ENCODE measurements at places on chromosomes 4 and X.
A peak's percentile ranks its signal among the peaks of the same experiment; 100 is the strongest.

DNA sequence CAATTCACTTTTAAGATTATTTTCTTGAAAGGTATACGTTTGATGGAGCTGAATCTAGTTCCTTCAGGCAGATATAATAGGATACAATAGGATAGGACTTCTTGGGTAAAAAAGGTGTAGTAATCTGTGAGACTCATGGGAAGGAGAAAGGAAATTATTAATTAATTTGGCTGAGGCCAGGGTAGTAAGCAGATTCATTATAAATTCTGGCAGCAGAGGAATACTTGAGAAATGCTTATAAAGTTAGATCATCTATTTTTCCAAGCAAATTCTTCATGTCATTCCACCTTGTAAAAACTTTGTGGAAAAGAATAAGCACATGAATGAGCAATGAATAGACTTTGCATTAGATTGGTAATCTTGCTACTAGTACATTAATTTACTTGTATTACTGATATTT, 46.9 kb downstream of the GYPE start:
- DNase-seq, result no peak

DNA sequence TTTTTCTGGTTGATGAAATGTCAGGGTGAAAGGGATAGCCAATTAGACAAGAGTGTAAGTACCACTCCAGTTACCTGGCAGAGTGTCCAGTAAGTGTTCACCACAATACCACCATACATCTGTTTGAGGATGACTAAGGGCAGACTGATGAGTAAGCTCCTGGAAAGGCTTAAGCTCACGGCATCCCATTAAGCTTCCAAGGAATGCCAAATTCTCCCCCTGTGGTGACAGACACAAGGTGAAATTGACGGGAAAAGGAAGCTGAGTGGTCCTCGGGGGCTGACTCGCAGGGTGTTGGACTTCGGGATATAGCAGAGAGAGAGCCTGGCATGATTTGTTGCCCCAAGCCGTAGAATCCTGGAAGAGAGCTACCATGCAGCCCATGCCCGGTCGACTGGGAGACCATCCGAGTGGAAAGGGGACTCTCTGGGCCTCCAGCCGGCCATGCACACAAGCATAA, 7.6 kb upstream of the BST1 start:
- DNase-seq, result peak; percentile 98

DNA sequence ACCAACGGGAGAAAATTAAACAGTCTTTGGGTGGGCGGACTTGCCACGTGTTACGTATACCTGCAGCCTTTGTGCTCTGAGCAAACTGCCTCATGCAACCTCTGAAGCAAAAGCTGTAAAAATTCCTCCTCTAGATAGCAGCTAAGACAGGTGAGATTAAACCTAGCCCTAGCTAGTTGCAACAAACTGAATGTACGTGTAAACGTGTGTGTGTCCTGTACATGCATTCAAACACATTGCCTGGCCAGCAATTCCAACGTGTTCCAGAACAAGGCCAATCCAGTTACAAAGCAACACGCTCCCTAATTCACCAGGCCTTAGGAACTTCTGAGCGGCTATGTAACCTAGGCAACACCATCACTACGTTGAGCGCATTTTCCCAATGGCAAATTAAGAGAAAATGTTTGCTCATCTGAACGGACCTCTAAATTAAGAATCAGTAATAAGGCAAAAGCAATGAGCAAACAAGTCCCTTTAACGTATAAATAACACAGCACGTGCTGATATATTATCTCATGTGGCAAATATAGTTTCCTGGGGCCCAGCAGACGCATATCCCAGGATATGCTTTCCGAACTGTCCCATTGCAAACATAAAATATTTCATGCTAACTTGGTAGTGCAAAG, 792 bp downstream of the PPID start:
- DNase-seq, result peak; percentile 37

GRCh38 chr4:169151671-169152070, 119.1 kb downstream of the SH3RF1 start:
- DNase-seq, result peak; percentile 19

DNA sequence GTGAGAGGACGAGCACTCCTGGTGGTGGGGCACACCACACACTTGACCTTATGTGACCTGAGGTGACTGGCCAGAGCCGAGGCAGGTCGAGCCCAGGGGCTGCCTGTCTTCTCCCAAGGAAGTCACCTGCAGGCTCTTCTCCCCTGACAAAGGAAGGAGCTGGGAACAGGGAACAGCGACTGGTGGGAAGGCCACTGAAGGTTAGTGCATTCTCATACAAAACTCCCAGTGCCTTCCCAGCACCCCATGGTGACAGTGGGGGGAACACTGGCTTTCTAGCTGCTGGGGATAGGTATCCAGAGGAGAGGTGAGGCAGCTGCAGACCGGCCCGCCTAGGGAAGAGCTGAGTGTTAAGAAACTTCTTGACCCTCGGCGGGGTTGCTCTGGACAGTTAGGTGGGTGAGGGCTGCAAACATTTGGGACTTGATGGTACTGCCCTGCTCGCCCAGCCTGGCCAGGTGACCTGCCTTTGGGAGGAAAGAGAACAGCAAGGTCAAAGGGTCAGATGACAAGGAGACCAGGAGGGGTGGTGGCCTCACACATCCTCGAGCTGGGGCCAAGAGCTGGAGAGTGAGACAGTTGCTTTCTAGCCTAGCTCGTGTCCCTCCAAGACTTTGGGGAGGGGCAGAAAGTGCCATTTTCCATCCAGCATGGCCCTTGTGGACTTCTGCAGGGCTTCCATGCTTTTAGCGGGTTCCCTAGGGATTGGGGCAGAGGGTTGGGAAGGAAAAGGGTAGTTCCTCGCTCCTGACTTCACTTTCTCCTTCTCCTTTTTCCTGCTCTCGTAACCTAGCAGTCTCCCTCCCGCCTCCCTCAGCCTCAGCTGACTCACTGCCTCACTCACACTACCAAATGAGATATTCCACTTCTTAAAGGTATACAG, 2.7 kb downstream of the NALF2 start:
- peak; percentile 3 for DNase-seq
